ENCODE measurements at places on chromosomes 2 and 18.

GRCh38 chr2:223058952-223059716 lies 7.1 kb downstream of the KCNE4 start:
- DNase-seq, result no peak

DNA sequence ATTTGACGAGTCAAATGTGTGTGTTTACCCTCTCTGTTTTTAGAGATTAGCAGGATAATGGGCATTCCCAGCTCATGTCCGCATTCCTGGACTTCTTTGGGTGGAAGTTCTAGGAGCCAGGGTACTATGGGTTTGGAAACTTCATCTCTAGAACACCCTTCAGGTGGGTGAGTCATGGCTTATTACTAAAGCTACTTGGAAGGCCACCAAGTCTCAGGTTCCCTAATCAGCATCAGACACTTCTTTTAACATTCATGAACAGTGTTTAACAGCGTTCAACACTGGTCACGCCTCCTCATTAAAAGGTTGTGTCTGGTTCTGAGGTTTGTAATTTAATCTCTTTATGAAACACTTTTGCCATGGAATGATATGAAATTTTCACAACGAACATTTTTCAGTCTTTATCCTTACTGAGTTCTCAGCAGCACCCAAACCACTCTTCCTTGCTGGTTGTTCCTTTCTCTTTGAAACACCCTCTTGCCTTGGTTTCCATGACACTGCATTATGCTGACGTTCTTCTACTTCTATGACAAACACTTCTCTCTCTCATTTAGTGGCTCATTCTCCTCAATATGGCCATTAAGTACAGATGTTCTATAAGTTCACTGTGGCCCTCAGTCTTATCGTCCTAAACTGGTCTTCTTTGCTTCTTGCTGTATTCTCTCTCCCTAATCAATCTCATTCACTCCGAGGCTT lies 49.3 kb downstream of the MMADHC start:
- DNase-seq, result no peak

DNA sequence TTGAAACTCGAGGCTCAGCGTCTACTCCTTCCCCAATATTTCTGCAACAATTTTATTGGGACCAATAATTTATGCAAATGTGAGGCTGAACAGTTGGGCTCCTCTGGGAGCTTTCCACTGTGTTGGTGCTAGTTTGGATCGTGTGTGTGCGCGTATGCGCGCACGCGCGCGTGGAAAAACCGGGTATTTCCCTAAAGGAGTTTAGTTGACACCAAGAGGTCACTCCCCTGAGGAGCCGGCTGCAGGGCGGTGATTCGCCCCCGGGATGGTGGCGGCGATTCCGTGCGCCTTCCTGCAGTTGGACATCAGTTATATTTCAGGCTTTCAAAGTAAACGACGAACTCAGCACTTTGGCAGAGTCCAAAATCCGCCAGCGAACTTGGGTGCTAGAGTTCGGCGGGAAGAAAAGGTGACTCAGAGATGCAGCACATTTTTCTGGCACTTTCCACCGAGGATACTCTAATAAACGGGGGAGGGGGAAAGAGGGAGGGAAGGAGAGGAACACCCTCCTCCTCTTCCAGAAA lies 186.5 kb upstream of the FANCL start:
- DNase-seq, result no peak

- DNase-seq, result no peak
Measured at GRCh38 chr18:23560186-23560585, 26.1 kb downstream of the NPC1 start.

DNA sequence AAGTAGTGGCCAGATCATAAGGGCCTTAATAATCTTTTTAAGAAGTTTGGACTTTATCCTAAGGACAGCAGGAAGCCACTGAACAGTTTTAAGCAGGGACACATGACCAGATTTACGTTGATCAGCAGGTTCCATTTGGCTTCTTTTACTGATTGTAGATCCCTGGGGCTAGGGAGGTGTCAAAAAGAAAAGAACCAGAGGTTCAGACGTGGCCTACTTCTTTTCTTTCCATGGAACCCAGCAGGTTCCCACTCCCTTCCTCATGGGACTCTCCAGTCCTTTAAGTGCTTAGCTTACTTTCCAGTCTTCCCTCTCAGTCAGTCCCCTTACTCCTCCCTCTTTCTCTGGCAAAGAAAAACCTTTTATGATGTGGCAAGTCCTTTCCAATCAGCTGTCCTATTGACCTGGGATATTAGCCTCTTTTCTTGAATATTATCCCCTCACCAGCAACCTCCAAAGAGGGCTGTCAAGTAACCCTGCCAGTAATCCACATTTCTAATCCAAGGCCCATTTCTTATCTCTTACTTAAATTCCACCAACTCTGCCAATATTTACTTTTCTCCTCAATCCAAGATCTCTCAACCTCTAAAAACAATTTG lies 33.5 kb downstream of the NHEJ1 start:
- no peak for DNase-seq

GRCh38 chr2:177422271-177422670 lies 29.7 kb downstream of the AGPS start:
- DNase-seq, result no peak

- no peak for DNase-seq
Measured at GRCh38 chr2:213733893-213734292, 449.6 kb downstream of the SPAG16 start.

DNA sequence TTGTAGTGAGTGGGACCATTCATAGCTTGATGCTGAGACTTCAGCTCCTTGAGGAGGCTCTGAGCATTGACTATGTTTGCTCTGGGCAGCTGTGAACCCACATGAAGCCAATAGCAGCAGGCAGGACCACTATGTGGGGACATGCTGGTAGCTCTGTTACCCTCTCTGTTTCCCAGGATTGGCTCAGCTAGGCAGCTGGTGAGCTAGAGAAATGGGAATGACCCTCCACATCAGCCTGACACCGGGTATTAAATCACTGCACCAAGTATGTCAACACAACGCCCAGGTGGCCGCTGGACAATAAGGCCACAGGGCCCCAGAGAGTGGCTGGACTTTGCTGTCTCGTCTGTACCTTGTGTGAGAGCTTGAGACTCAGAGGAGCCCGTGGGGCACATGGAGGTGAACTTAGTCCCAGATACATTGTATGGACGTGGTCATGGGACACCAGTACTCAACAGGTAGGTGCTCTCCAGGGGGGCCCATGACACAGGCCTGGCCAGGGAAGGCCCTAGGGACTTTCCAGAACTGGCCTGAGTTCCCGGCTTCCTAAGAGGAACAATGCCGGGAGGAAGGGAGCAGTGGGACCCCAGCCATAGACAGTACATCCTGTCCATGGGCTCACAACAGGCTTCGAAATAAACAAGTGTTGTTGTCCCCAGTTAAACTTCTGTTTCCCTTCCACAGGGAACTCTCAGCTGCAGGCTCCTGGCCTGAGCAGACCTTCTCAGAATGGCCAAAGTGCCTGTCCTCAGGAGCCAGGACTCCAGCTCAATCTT lies 35.2 kb downstream of the HS1BP3 start:
- DNase-seq, result no peak

DNA sequence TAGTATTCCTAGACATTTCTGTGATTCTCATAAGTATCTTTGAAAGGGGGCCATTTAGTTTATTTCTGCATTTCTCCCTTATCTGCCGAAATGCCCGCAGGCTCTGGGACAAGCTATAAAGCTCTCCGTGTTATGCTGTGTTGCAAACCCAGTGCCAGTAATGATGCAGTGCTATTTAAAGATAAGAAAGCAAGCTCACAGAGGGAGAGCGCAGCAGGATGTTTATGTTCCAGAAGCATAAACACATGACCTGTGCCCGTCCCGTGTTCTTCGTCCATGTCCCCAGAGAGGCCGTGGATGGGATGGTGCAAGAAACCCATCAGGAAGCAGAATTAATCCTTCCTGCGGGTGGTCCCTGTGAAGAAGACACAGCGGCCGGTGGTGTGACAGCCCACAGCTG lies 99.4 kb downstream of the NEDD4L start:
- DNase-seq, result no peak

GRCh38 chr2:200263279-200263678 lies 43.2 kb upstream of the SPATS2L start:
- DNase-seq, result no peak

- DNase-seq, result no peak
Measured at GRCh38 chr18:40464032-40464431, 1491.0 kb upstream of the PIK3C3 start.

Data from NCI-H187 (cell line).